ENCODE measurements at places on chromosomes 1 and 21.
A peak's percentile ranks its signal among the peaks of the same experiment; 100 is the strongest.

GRCh38 chr1:10943991-10944730 is 68.3 kb upstream of the TARDBP start:
- DNase-seq: no peak

GRCh38 chr1:2984399-2985061 is 36.7 kb upstream of the ACTRT2 start:
- DNase-seq: no peak

DNA sequence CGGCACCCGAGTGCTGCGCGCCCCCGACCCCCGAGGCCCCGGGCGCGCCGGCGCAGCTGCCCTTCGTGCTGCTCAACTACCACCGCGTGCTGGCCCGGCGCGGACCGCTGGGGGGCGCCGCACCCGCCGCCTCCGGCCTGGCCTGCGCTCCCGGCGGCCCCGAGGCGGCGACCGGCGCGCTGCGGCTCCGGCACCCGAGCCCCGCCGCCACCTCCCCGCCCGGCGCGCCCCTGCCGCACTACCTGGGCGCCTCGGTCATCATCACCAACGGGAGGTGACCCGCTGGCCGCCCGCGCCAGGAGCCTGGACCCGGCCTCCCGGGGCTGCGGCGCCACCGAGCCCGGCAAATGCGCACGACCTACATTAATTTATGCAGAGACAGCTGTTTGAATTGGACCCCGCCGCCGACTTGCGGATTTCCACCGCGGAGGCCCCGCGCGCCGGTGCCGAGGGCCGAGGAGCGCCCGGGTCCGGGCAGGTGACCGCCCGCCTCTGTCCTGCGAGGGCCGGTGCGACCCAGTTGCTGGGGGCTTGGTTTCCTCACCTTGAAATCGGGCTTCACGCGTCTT is 49.0 kb downstream of the SIM2 start:
- DNase-seq: no peak

GRCh38 chr1:198967566-198967965 is 328.7 kb downstream of the PTPRC start:
- DNase-seq: no peak

DNA sequence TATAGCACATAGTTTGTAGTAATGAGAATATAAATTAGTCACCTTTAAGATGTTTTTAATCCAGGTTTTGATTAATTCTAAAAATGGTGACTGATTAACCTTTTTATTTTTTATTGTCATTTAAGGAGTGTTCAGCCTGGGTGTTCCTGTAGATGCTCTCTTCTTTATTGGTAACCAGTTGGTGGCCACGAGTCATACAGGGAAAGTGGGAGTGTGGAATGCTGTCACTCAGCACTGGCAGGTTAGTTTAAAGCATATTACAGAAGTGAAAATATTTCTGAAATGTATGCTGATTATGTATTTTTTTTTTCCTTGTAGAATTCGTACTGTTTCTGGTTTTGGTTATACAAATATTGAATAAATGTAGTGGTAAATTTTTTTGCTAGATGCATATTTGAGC is 28.1 kb downstream of the KCTD3 start:
- DNase-seq: no peak

DNA sequence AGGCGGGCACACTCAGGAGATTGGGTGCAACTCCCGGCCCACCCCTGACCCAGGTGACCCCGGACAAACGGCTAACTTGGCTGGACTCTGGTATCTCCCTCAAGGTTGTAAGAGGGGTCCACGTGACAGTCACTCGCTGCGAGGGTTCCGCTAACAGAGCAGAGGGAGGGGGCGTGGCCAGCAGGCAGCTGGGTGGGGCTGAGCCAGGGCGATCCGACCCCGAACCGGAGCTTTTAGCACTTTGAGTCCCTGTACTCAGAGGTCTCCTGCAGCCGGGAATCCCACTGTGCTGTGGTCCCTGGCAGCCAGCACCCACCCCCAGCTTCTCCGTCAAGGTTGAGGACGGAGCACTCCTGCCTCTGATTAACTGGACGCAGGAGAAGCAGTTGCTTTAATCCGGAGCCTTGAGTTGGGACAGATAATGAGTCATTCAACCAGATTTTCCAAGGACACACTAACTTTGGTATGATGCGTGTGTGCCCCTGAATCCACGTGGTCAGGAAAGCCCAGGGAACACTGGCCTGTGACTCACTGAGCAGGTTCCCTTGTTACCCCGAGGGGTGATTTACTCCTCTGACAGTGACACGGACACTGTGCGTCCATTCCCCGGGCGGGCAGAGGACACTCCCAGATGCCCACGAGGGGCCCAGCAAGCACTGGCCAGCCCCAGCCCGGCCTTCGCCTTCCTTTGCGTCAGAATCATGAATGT is 16.8 kb downstream of the TRPM2 start:
- DNase-seq: no peak

DNA sequence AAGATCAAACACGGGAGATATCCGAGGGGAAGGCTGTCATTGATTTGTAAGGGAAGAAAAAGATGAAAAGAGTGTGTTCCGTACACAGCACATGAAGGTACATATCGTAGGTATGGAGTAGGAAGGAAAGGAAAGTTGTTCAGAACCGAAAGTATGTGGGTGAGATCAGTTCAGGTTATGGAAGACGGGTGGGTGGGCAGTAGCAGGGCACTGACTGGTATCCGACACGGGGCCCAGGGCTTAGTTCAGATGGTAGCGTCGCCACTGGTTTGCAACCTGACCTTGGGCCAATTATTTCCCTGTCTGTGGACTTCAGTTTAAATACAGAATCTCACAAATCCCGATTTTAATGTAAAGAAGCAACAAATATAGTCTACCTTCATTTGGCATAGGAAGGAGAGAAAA is 27.8 kb upstream of the A3GALT2 start:
- no peak for DNase-seq

GRCh38 chr1:155322571-155322952 is 1.9 kb downstream of the RUSC1 start:
- DNase-seq: peak; percentile 7

DNA sequence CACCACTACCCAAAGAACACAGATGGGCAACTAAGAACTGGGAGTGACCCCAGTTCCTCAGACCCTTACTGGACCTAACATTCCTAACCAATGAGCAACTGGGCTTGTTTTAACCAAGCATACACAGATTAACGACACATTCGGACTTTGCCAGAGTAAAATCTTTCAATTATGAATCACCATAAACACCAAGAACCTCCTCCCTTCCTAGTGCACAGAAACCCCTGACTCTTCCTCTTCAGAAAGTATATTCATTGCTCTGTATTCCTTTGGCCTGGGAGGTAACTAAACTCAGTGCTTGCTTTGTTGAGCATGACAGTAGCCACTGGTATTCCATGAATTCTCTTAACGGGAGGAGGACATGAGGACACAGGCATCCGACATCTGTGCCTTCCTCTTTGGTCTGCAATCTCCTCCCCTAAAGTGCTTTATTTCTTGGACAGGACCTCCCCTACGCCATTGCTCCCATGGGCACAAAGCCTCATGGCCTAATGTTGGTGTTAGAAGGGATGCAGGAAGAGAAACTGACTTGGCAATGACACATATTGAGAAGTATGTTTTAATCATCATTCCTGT is 42.7 kb downstream of the SEC16B start:
- DNase-seq: no peak

DNA sequence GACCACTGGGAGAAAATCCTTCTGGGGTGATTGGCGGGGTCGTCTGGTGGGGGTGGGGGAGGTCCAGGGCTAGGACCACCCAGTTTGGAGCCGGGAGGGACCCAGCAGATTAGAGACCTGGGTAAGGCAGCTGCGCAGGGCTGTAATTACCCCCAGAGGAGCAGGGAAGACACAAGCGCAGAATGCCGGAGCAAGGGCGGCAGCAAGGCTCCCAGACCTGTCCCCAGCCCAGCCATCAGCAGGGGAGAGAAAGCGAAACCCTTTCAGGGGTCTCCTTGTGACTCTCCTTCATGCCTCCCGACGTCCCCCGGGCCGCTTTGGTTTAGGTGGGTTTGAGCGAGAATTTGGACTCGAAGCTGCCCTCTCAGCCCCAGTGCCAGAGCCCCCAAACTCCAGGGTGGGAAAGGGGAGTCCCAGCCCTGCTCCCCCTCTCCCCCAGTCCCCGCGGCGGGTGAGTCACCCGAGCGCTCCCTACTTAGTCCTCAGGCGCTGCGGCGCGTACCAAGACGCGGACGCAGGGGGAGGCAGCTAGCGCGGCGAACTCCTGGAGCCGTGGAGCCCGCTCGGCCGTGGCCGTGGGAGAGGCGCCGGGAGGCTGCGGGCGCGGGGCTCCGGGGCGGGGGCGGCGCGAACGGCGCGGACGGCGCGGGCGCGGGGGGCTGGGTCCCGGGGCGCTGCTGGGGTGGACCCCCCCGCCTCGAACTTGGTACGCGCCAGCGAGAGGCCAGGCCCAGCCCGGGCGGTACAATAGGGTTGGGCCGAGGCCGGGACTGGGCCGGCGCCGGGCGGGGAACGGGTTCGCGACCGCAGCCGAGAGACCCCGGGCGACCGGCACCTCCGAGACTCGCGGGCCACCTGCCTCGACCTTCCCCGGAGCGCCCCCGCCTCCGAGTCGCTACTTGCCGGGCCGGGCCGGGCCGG is at the start of gene MAP7D1:
Gene MAP7D1 (plus strand): TSS at position 753 of the 921 bp plus-strand sequence. CDS start 258 bp downstream, outside the sequence.
- peak; percentile 23 for DNase-seq

- DNase-seq: no peak
Measured at GRCh38 chr1:56508523-56508983, 70.8 kb downstream of the PLPP3 start.

- no peak for DNase-seq
Measured at GRCh38 chr1:160618763-160619274, 28.0 kb downstream of the SLAMF1 start.

GRCh38 chr1:52795464-52795863 is 47.1 kb upstream of the ZYG11A start:
- no peak for DNase-seq

- DNase-seq: peak; percentile 53
Measured at GRCh38 chr1:197268012-197268411, at the start of gene CRB1. Gene CRB1 (plus strand): TSS chr1:197268252. CDS start chr1:197268413, 161 bp downstream.

GRCh38 chr1:95497566-95497965 is 263.6 kb downstream of the RWDD3 start:
- DNase-seq: no peak

Measured in cerebellar nuclear complex (tissue), 1 donor.